ENCODE measurements at places on chromosomes 5 and 9.

GRCh38 chr9:126114409-126114760 is 212.2 kb upstream of the MVB12B start:
- no peak for DNase-seq

DNA sequence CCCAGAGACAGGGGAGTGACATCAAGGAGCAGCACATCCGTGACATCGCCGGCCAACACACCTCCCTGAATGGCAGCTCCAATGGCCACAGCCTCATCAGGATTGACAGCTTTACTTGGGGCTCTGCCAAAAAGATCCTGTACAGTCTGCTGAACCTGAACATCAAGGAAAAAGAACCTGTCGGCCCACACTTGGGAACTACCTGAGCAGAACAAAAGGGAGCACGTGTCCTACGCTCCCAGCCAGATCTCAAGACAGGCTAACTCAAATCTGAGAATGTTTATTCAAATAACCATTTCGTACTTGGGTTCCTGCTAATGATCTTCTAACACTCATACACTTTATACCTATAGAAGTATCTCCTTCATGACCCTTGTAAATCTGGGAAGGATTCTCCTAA is 15.3 kb downstream of the HSPA9 start:
- DNase-seq, result no peak

DNA sequence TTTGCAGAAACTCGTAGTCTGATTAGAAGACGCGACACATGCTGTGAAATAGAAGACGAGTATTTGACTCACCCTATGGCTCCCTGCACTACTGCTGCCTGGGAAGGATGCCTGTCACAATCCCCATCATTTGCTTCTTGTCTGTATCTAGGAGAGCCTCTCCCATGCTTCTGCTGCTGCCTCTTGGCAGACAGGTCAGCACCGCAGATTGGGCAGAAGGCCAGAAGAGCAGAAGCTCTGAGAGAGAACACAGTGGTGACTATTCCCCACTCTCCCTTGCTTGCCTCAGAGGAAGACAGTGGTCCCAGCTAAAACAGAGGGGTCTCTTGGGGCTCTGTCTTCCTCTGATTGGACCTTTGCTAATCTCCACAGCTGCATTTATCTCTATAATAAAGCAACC is 84.0 kb upstream of the SMIM32 start:
- no peak for DNase-seq

DNA sequence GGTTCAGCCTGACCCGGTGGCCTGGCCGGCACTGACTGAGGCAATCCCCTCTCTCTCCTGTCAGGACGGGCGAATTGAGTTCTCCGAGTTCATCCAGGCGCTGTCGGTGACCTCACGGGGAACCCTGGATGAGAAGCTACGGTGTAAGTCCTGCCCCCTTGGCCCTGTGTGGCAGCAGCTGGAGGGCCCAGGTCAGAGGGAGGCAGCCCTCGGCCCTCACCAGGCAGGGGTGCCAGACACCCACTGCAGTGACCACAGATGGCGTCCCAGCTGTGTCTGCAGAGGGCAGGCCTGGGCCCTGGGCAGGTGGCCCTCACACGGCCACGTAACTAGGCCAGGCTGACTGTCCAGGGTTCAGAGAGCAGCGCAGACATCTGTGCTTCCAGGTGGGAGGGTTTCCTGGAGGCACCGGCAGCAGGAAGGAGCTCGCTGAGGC is 45.9 kb upstream of the HMCN2 start:
- DNase-seq, result no peak

- DNase-seq, result no peak
Measured at GRCh38 chr5:5139336-5139776, 774 bp upstream of the ADAMTS16 start.

GRCh38 chr9:133101356-133102189 is 19.5 kb downstream of the RALGDS start:
- no peak for DNase-seq
